Cerebellar cortex (tissue), 1 donor: ENCODE measurements at places on chromosomes 5 and 9.

DNA sequence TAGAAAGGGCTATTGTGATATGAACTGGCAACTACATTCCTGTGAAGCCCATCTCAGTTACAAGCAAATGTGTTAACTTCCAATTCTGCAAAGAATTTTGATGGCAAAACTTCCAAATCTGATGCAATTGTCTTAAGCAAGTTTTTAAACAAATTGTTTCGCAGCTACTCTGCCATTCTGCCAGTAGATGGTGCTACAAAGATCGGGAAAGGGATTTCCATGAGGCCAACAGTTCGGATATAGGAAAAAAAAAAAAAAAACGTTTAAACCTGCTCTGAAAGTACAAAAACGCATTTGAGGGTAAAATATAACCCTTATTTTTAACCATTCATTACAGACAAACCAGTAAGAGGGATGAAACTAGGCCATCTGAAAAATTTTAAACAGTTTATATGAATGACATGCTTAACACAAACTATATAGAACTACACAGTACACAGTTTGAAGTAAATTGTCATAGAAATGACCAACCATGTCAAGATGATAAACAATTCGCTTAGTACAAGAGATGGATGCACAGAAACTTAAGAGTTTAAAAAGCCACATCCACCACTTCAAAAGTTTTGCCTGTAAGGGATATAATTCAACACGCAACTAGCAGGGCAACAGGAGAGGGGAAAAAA, 2.2 kb downstream of the HNRNPA0 start:
- peak; percentile 79 for DNase-seq

- peak; percentile 90 for DNase-seq
Observed at GRCh38 chr9:98056269-98057137, at the start of gene NANS. Gene NANS (plus strand): TSS chr9:98056732. CDS start chr9:98056809, 77 bp downstream.

GRCh38 chr9:19408316-19408692, 505 bp upstream of the ACER2 start:
- DNase-seq = peak; percentile 21

GRCh38 chr5:56106837-56107236, 112.1 kb upstream of the IL6ST start:
- no peak for DNase-seq

DNA sequence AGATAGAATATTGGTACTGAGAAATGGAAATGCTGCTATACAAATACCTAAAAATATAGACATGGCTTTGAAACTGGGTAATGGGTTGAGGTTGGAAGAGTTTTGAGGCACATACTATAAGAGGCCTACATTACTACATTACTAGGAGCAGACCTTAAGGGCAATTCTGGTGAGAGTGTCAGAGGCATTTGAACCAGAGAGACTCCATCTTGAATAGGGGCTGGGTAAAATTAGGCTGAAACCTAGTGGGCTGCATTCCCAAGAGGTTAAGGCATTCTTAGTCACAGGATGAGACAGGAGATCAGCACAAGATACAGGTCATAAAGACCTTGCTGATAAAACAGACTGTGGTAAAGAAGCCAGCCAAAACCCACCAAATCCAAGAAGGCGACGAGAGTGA, 104.6 kb upstream of the ADRA1B start:
- no peak for DNase-seq

DNA sequence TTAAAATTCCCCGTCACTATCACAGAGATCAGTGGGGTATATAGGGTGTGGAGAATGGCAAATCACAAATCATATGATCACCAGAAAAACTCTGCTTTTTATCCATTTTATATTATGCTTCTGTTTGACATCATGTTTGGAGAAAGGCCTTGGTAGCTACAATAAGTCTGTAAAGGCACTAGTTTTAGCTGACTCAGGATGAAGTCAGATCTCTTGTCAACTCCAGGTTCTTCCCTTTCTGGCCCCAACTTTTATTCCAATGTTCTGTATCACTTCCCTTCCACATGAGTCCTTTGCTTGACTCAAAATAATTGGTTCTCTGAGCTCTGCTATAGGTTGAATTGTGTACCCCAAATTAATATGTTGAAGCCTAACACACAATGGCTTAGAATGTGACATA, 484.9 kb downstream of the PTPRD start:
- DNase-seq = no peak

GRCh38 chr9:81686614-81687520, 2.5 kb downstream of the TLE1 start:
- DNase-seq = peak; percentile 82

- DNase-seq = no peak
Observed at GRCh38 chr9:6785682-6786081, 27.9 kb downstream of the KDM4C start.

DNA sequence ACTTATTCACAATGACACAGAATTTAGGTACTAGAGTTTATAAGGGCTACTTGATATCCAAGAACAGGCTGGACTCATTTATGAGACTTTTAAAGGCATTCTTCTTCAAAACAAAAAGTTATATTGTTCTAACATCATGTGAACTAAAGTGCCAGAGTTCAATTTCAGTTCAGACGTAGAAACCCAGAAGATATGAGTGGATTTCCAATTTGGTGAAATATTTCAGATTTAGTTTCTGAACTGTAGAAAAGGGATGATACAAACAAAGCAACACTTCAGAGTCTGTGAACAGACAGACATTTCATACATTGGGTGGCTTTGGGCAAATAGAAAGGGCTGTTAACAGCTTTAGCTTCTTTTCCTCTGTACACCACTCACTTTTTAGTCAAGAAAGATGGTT, 384.0 kb downstream of the NR2F1-AS1 start:
- no peak for DNase-seq

DNA sequence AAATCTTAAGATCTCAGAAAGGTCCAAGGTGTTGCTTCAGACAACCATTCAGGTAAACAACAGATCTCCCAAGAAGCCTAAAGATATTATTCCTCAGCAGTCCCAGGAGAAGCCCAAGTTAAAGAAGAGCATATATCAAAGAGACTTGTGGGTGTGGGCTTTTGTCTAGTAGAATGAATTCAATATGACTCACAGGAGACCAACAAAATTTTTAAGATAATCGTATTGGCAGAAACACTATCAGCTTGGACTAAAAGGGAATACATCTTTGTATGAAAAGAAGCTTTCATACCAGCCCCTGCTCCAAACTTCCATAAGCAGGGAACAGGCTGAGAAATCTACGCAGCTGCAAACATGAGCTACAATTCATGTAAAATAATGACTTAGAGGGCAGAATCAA, 10.2 kb downstream of the CTNNAL1 start:
- no peak for DNase-seq

DNA sequence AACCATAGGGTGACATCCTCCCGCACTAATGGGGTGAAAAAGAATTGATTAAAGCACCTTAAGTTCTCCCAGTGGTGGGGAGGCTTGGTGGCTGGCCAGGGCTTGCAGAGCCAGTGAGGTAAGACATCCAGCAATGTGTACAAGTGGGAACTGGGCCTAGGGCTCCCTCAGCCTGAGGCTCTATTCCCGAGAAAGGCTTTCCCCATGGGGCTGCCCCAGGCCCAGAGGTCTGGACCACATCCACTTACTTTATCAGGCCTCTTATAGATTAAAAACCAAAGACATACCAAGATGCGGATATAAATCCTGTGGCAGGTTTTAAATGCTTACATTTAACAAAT, 35.3 kb downstream of the C5orf15 start:
- DNase-seq = no peak
